CD4-positive, alpha-beta T cell treated with Interleukin-15 for 4 hours (primary cell): ENCODE measurements at places on chromosomes 6 and 20.

DNA sequence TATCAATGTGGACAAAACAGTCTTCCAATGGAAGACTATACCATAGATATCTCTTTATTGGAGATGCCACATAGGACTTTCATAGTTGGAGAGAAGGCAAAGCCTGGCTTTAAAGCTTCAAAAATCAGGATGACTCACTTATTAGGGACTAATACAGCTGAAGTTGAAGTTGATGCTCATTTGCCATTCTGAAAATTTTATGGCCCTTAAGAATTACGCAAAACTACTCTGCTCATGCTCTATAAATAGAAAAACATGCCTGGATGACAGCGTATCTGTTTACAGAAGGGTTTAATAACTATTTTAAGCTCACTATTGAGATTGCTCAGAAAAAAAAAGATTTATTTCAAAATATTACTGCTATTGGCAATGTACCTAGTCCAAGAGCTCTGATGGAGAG is 155.5 kb upstream of the DST start:
- no peak for DNase-seq

GRCh38 chr20:24580006-24580405 is 110.6 kb downstream of the SYNDIG1 start:
- DNase-seq, result no peak

DNA sequence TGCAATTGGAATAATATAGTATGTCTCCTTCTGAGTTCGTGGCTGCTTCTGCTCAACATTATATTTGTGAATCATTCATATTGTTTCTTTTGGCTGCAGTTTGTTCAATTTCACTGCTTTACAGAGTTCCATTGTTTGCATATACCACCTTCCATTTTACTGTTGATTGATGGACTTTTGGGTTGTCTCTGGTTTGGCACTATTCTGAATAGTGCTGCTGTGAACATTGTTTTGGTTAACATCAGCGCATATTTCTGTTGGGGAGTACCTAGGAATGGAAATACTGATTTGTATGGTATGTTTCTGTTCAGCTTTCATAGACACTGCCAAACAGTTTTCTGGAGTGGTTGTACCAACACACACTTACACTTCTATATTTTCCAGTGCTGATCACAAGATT is 46.9 kb downstream of the UST start:
- DNase-seq, result no peak

DNA sequence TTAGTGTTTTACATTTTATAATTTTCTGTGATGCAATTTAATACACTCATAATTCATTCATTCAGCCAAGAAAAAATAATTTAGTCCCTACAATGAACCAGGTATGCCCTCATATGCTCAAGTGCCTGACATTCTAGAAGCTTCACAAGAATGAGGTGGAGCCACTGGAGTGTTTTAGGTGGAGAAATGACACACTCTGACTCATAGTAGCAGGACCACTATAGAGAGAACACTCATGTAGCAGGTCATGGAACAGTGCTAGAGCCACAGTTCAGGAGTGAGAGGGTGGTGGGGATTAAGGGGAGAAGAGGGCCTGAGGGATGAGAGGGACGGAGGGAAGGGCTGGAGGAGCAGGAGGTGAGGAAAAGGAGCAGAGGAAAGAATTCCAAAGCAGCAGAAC is 1.4 kb upstream of the HLA-G start:
- DNase-seq, result no peak

DNA sequence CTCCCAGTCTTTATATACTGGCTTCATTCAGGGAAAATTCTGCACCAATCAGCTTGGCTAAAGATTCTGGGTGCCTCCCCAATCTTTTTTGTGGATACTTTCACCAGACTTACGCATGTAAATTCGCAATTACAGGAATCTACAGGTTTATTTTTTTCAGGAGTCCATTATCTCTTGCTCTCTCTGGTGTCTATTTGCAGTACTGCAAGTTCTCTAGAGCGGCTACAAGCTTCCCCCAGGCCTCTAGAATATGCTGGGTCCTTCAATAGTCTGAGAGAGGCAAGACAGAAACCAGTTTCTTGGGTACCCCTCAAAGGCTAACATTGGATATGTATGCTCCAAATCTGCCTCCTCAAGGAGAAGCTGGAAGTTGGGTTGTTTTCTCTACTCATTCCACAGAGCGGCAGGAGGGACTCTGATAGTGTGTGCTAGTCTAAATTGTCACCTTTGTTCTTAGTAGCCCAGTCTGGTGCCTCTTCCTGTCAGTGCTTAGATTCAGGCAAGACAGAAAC is 58.5 kb downstream of the SUN5 start:
- DNase-seq, result peak; percentile 48

GRCh38 chr6:10793695-10794094 is 44.6 kb downstream of the MAK start:
- DNase-seq, result no peak

DNA sequence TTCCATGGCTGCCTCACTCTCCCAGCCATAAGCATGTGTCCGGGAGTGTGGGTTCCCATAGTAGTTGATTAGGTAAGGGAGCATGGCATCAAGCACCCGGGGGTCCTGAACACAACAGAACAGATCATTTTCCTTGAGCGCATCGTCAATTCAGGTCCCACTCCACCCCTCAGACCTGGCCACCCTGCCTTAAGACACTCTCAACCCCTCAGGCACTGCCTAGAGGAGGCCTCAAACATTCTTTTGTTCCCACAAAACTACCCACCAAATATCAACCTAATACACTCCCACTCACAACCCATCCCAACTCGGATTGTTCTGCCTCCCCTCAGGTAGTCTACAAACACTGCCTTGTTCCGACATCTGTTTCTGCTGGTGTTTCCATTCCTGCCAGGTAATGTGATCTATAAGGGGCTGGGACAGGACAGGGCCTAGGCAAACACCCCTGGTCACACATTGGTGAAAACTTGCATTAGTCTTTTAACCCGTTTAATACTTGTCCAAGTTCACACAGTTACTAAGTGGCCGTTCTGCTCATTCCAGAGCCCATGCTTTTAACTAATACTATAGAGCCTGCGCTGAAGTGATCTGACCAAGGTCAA is 1.4 kb downstream of the NFS1 start:
- DNase-seq, result no peak

DNA sequence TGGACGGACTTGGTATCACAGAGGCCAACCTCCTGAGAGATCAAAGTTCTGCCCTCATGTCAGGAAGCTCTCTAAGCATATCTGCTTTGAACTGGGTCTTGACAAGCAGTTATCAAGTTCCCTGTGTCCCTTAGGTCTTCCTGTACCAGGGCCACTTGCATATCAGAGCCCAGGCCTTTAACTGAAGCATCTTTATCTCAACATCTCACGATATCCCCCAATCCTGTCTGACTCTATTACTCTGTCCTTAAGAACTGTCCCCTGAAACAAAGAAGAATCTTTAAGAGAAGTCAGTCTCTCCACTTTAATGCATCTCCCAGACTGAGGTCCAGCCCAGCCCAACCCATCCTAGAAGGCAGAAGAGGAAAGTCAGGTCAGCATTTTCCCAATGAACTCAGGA is 8.2 kb downstream of the MAS1L start:
- no peak for DNase-seq

DNA sequence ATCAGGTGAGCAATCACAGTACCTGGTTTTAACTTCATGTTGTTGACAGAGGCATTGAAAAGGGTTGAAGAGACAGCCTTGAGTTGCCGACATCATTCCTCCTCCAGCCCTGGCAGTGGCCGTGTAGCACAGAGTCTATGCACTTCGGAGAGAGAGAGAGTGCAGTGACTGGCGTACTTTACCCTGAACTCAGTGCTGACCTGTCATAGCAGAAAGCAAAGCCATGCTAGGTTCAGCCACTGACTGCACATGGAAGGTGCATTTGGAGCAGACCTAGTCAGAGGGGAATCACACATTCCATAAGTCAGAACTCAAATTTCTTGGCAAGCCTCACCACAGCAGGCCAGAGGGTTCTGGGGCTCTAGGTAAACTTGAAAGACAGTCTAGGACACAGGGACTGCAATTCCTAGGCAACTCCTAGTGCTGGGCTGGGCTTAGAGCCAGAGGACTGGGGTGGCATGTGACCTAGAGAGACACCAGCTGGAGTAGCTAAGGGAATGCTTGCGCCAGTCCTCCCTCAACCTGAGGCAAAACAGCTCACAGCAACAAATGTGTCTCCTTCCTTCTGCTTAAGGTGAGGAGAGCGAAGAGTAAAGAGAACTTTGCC is 69.1 kb downstream of the ELOVL4 start:
- no peak for DNase-seq

- no peak for DNase-seq
Measured at GRCh38 chr20:57288651-57289277, 22.3 kb upstream of the BMP7 start.

DNA sequence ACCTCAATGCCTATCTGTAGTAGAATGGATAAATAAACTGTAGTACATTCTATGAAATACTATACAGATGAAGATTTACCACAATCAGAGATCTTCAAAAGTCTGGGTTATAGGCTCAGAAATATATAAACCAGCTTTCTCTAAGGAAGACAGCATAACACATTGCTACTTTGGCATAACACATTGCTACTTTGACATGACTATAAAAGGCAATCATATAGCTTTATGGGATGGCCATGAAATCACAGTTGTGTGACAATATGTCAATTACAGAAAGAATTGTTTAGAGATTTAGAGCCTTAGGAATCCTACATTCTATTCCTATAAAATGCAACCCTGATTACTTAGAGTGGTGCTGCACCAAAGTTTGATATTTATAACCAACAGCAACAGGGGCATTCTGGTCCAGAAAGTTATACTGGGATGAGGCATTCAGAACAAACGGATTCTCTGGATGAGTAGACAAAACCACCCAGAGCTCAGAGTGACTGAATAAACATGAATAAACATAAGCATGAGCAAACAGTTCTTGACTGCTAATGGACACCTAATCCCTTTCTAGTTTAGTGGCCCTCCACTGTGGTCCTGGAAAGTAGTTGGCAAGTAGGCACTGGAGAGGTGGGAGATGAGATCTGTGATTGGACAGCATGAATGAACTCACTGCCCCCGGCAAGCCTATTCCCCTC is 12.0 kb downstream of the TTI1 start:
- no peak for DNase-seq

DNA sequence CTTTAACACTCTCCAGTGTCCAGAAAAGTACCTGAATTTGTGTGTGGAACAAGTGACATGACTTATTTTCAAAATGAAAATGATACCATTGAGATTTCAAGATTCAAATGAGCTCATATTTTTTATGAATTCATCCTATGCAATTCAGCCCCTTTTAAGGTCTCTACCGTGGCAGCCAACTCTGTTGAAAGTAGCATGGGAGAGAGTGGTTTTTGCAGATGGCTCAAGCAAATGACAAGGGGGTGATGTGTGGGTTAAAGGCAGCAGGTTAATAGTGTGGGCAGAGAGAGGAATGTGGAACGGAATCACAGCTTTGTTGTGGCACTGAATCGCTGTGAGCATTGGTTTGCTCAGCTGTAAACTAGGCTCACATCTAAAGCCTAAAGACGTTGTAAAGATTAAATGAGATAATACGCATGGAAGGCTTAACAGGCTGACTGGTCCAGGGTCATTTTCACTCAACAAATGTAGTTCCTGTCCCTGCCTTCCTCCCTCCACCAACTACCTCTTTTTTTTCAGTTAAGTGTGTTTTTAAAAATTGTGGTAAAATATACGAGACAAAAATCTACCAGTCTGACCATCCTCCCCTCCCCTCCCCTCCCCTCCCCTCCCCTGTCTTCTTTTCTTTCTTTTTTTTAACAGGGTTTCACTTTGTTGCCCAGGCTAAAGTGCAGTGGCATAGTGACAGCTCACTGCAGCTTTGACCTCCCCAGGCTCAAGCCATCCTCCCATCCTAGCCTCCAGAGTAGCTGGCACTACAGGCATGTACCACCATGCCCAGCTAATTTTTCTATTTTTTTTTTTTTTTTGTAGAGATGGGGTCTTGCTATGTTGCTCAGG is 114.7 kb upstream of the ZNF217 start:
- DNase-seq, result peak; percentile 18

DNA sequence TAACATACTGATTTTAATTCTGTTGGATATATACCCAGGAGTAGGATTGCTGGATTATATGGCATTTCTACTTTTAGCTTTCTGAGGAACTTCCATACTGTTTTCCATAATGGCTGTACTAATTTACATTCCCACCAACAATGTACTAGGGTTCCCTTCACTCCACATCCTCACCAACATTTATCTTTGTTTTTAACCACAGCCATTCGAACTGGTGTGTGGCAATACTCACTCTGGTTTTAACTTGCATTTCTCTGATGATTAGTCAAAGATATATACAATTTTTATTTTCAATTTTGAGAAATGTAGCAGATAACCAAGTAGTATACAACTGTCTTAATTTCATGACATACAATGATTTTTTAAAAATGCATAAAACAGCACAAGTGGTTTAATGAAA is 30.3 kb upstream of the ADGRG6 start:
- no peak for DNase-seq

GRCh38 chr6:81484251-81484650 is 268.2 kb downstream of the TENT5A start:
- no peak for DNase-seq

DNA sequence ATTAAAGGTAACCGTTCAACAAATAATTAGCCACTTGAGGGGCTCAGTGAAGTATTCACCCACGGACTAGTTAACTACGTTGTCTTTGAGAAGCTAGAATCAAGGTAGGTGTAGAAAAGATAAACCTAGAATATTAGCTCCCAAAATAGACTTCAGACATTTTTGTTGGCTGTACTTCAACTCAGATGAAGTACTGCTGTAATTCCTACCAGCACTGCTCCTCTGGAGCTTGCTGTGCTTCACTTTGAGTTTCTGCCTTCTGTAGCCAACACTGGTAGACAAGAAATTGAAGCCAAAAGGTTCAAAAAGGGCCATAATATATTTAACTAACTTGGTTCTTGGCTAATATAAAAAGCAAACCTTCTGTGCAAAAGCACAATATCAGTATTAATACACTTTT is 18.8 kb upstream of the SDHAF4 start:
- no peak for DNase-seq

DNA sequence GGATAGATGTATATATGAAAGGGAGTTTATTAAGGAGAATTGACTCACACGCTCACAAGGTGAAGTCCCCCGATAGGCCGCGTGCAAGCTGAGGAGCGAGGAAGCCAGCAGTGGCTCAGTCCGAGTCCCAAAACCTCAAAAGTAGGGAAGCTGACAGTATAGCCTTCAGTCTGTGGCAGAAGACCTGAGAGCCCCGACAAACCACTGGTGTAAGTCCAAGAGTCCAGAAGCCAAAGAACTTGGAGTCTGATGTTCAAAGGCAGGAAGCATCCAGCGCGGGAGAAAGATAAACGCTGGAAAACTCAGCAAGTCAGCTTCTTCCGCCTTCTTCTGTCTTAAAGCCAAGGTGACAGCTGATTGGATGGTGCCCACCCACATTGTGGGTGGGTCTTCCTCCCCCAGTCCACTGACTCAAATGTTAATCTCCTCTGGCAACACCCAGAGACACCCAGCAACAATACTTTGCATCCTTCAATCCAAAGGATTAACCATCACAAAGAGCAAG is 102.6 kb upstream of the GJE1 start:
- DNase-seq, result no peak

DNA sequence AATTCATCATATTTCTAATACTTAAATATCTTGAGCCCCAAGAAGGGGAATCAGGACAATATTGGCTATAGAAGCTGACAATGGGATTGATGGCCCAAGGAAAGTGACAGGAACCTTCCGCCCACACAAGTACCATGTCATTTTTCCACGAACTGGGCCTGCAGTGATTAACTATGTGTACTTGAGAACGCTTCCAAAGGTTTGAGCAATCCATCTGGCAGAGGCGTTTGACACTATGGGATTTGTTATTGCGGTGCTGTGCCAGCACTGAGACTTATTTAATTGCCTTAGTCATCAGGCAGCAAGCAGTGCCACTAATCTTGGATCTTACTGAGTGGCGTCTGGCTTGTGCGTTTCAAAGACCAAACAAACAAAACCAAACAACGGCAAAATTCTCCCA is 135.6 kb upstream of the UST start:
- no peak for DNase-seq
